GM23338 (cell line): ENCODE measurements at places on chromosomes 7 and 10.

GRCh38 chr10:48633381-48634197 is 28.7 kb upstream of the ARHGAP22 start:
- H3K4me3 ChIP-seq = no peak overlapping the region
- H3K4me1 ChIP-seq = no peaks in the 10 kb centered on the region
- H3K27me3 ChIP-seq = no peaks in the 10 kb centered on the region
- H3K27ac ChIP-seq = no peak overlapping the region

DNA sequence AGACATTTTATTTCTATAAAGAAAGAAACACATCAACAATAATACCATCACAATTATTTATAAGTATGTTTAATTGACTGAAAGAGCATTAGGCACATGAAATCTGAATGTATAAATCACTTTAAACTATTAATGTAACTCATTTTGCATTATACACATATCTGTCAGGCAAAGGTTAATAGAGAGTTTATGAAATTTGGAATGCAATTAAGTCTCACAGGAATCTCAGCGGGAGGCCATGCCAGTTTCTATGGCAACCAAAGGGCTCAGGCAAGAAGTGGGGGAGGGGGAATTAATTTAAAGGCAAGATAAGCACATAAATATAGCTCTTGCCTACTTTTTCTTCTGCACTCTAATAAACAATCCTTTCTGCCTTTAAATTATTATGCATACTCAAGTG is 152.6 kb downstream of the SLC16A9 start:
- no peaks in the 10 kb centered on the region for H3K27me3 ChIP-seq
- no peaks in the 10 kb centered on the region for H3K36me3 ChIP-seq
- no peak overlapping the region for H3K27ac ChIP-seq
- peak; percentile 77 for DNase-seq

- H3K4me1 ChIP-seq = no peaks in the 10 kb centered on the region
- no peak for DNase-seq
- H3K27me3 ChIP-seq = no peaks in the 10 kb centered on the region
These were observed 373.5 kb downstream of the KCNMA1 start for GRCh38 chr10:77264107-77264506.

GRCh38 chr10:10642189-10642588 is 375.5 kb upstream of the CELF2 start:
- H3K27ac ChIP-seq = no peak overlapping the region
- H3K4me3 ChIP-seq = no peak overlapping the region
- no peaks in the 10 kb centered on the region; the same call in 1 of the 2 replicates for H3K36me3 ChIP-seq
- H3K27me3 ChIP-seq = no peaks in the 10 kb centered on the region
- DNase-seq = no peak

GRCh38 chr10:67098461-67098860 is 172.6 kb downstream of the LRRTM3 start:
- no peaks in the 10 kb centered on the region for H3K36me3 ChIP-seq
- H3K27me3 ChIP-seq = no peaks in the 10 kb centered on the region
- peak; percentile 65 for DNase-seq
- H3K4me1 ChIP-seq = peaks cover 31% of the 10 kb centered on the region

DNA sequence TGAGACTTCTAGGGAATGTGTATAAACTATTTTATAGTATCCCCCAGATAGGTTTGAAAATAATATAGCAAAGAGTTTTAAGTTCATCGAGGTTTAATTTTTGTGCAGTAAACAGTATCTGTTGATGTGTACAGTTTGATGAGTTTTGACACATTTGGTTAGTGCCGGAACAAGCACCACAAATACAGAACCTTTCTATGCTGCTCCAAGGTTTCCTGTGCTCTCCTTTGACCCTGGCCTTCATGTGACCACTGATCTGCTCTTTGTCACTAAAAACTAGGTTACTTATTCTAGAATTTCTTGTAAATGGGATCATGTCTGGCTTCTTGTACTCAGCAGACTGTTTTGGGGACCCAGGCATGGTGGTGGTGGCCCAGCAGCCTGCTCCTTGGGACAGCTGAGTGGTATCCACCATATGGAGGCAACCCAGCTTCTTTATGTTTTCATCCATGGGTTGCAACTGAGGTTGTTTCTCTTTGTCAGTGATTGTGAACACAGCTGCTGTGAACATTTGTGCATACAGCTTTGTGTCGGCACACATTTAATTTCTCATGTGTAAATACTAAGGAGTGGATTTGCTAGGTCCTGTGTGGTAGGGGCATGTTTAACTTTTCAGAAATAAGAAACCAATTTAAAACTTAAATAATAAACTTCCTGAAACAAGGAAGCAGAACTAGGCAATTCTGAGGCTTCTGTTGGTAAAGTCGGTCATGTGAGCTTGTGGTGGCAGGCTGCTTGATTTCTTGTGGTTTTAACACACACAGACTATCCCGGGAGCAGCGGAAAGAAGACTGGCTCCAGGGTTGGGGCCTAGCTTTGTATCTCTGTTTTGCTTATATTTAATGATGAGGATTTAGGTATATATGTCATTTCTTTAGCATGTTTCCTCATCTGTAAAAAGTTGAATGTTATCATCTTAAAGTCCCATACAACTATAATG is 219.4 kb downstream of the ABCA13 start:
- no peaks in the 10 kb centered on the region for H3K27me3 ChIP-seq
- no peaks in the 10 kb centered on the region for H3K36me3 ChIP-seq
- no peak overlapping the region for H3K27ac ChIP-seq

GRCh38 chr7:85908051-85908450 is 721.2 kb upstream of the SEMA3D start:
- no peak overlapping the region for H3K27ac ChIP-seq
- H3K27me3 ChIP-seq = no peaks in the 10 kb centered on the region
- no peaks in the 10 kb centered on the region for H3K36me3 ChIP-seq
- H3K4me3 ChIP-seq = no peak overlapping the region
- H3K4me1 ChIP-seq = no peaks in the 10 kb centered on the region
- no peak for DNase-seq

GRCh38 chr7:80537091-80537490 is 25.2 kb upstream of the GNAT3 start:
- no peaks in the 10 kb centered on the region for H3K36me3 ChIP-seq
- H3K4me1 ChIP-seq = no peaks in the 10 kb centered on the region
- H3K4me3 ChIP-seq = no peak overlapping the region
- no peaks in the 10 kb centered on the region for H3K27me3 ChIP-seq
- H3K27ac ChIP-seq = no peak overlapping the region

GRCh38 chr10:49408519-49409306 is 12.8 kb upstream of the DRGX start:
- no peak overlapping the region for H3K4me3 ChIP-seq
- no peak overlapping the region for H3K27ac ChIP-seq
- H3K4me1 ChIP-seq = peaks cover 7% of the 10 kb centered on the region
- H3K36me3 ChIP-seq = no peaks in the 10 kb centered on the region
- H3K27me3 ChIP-seq = no peaks in the 10 kb centered on the region; the same call in 1 of the 2 replicates

DNA sequence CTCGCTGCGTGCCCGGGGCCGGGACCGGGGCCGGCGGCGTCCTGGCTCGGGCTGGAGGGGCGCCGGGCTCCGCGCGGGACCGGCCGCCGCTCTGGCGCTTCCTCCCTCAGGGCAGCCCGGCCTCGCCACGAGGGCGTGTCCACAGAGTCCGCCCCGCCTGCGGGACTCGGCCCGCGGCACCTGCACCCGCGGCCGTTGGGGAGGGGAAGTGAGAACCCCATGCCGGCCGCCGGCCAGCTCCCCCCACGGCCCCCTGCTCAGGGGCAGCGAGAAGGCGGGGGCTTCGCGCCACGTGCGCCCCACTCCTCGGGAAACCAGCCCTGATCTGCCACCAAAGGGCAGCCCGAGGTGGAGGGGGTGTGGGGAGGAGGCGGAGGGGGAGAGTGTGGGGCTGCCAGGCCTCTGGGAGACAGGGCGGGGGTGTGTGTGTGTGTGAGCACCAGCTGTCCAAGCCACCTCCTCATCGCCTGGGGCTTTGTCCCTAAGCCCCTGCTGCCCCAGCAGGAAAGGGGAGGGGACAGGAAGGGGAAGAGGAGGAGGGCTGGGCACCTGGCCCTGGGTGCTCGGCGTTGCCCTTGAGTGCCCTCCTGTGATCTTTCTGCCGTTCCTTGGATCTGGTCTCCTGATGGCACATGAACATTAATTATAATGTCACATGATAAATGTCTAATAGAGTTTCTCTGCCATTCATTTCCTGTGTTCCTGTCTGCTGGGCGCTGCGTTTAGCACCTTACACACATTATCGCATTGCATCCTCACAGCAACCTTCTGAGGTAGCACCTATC is at the start of gene PIK3AP1:
PIK3AP1 (minus strand) TSS at position 93 of the 785 bp plus-strand sequence. CDS start 120 bp downstream, outside the sequence.
- DNase-seq = peak; percentile 75
- no peak within 1 kb of the TSS for H3K27ac ChIP-seq
- H3K36me3 ChIP-seq = no peaks in the 10 kb centered on the region
- peaks cover 7% of the 10 kb centered on the region; the same call in 1 of the 2 replicates for H3K4me1 ChIP-seq
